H4 (cell line): ENCODE measurements at places on chromosomes 16 and 17.

GRCh38 chr17:68185820-68186219 is 62.0 kb upstream of the AMZ2 start:
- no peak for DNase-seq

- DNase-seq = peak; percentile 47
These were observed 169.8 kb downstream of the PITPNC1 start for GRCh38 chr17:67546578-67547527.

DNA sequence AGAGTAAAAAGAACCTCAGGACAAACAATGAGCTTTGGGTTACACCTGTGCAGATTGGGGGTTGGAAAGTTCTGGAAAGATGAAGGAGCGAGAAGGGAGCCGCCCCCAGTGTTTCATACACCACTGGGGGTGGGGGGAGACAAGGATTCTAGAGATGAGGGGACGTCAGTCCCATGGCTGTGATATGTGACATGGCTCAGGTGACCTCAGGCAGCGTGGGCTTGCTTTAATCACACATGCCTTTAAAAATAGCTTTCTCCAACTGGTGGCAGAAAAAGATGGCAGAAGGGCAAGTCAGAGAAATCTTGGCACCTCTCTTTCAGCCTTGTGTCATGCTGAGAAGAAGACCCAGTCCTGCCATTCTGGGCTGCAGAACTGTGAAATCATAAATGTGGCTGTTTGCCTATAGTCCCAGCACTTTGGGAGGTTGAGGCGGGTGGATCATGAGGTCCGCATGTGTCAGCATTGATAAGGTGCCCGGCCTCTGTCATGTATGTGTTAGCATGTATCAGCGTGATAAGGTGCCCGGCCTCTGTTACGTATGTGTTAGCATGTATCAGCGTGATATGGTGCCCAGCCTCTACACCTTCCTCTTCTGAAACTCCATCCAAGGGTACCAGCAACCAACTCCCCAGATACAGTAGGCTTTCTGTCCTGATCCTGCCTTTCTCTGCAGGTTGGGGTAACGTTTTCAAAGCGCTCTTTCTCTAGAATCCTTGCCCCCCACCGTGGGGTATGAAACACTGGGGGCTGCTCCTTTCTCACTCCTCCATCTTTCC is 25.0 kb downstream of the WIPI1 start:
- no peak for DNase-seq

GRCh38 chr16:20104563-20105183 is 31.0 kb upstream of the GPR139 start:
- no peak for DNase-seq

GRCh38 chr16:66475232-66475631 is 48.1 kb downstream of the BEAN1 start:
- DNase-seq = no peak

GRCh38 chr16:17370223-17370707 is 100.5 kb downstream of the XYLT1 start:
- DNase-seq = no peak

DNA sequence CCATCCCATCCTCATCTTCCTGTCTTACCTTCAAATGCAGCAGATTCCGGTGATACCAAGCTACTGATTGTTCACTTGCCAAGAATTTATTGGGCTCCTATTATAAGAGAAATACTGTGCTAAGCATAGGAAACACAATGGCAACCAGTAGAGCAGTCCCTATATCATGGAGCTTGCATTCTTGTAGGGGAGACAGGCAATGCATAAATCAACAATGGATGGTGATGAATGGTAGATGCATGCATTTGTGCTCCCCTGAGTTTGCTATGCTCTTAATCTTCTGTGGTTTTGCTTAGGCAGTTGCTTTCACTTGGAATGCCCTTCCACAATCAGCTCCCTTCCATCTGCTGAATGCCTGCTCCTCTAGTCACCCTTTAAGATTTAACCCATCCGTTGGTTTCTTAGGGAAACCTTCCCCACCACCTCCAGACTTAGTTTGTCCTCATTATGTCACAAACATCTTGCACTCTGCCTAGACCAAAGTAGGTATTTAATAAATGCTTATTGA is 200.2 kb upstream of the TOX3 start:
- no peak for DNase-seq

- DNase-seq = no peak
These were observed 14.6 kb downstream of the RGS11 start for GRCh38 chr16:261031-261691.

DNA sequence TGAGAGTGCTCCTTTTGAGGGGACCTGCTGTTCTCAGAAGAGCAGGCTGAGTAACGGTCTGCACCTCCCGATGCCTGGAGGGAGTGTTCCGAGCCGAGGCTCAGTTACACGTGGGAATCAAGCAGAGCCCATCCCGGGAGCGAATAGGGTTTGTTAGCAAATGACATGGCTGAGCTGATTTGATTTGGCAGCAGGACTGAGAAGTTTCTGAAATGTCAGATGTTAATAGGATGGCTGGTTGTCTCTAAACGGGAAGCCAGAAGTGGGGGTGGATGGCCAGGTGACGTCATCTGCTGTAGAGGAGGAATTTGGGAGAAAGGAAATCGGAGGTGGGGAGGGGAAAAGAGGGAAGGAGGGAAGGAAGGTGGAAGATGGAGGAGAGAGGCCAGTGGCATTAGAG is 128.0 kb downstream of the RAP1GAP2 start:
- DNase-seq = no peak

- no peak for DNase-seq
These were observed 20.1 kb upstream of the MYH13 start for GRCh38 chr17:10392880-10393279.

DNA sequence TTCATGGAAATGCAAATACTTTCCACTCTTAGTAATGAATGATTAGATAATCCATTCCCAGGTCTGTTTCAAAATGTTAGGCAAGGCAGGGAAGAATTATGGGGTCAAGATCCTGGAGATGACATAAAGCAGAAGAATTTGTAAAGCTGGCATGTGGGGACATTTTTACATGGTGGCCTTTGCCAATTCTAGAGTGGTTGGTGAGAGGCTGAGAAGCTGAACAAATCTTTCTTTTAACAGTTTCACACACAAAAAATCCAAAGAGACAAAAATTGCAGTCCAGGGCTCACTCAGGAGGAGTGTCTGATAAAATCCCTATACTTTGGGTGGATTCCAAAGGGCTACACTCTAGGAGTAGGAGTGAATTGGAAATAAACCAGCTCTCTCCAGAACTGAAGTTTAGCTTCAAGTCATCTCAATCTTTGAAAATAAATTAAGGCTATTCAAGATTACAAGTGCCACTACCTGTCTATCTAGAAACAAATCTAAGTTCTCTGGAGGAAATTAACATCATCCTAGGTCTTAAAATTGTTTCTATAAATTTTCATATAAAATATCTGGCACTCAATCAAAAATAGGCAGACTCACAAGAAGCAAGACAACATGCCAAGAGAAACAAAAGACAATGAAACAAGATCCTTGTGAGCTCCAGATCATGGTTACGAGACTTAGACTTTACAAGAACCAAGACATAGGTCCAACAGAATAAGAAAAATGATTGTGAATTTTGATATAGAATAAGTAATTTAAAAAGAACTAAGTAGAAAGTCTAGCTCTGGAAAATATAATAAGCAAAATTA is 113.0 kb upstream of the AXIN2 start:
- no peak for DNase-seq

GRCh38 chr16:4936181-4936990 is 562 bp downstream of the PPL start:
- DNase-seq = no peak

GRCh38 chr16:10738231-10739077 is 5.2 kb upstream of the NUBP1 start:
- DNase-seq = peak; percentile 78

GRCh38 chr16:28923652-28924398 is 1.2 kb downstream of the RABEP2 start:
- no peak for DNase-seq

DNA sequence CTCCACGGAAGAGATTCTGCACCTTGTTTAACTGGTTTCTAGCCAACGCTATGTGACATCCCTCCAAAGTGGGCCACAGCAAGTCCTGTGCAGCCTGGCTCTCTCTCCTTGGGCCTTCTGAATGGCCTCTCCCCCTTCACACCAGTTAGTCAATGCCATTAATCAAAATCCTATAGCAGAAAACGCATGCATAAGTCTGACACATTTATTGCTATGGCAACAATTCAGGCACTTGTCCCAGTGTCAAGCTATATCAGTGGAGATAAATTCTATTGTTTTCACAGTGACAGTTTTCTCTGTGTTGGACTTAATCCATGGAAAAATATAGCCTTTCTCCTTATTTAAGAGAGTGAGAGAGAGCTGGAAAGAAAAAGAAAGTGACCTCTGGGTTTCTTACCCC is 87.2 kb upstream of the TOX3 start:
- DNase-seq = no peak

DNA sequence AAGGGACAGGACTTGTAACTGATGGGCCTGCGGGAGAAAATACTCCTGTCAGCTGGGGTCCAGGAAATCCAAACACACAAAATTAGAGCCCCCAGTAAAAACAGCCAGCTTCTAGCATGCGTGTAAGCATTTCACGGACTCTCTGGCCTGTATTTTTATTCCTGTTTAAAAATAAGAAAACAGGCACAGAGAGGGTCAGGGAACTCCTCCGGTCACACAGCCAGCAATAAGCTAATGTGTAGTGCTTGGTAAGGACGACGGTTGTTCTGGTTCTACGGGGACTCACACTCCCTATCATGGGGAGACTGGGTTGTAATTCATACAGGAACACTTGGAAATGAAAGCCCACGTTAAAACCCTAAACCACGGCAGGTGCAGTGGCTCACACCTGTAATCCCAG is 1.5 kb upstream of the TCF25 start:
- DNase-seq = no peak

GRCh38 chr16:58409316-58409973 is 17.2 kb downstream of the GINS3 start:
- DNase-seq = peak; percentile 89

- DNase-seq = no peak
These were observed 4.4 kb upstream of the SOX8 start for GRCh38 chr16:977081-977701.

DNA sequence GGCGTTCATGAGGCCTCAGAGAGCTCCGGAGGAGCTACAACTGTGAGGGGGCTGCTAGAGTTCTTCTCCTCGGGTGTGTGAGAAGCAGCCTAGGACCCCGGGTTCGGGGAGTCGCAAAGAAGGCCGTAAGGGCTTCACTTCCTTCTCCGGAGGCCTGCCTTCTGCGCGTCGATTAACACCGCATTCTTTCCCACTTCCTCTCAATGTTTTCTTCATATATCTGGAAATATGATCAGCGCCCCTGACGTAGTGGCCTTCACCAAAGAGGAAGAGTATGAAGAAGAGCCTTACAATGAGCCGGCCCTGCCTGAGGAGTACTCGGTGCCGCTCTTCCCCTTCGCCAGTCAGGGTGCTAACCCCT is 449 bp downstream of the SMCR8 start:
- no peak for DNase-seq

DNA sequence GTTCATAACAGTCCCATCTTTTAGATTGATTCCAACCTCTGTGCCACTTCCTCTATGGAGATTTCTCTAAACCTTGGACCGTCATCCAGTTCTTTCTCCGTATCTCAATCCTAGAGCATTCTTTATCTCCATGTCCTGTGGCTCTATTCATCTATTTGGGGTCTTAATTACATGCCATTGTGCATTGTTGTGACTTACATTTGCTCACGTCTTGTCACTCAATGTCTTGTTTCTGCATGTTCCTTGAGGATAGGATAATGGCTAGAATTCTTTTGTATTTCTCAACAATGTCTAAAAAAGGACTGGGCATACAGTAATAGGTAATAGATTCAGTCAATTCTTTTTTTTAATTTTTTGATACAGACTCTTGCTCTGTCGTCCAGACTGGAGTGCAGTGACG is 50.2 kb downstream of the ARSG start:
- no peak for DNase-seq

DNA sequence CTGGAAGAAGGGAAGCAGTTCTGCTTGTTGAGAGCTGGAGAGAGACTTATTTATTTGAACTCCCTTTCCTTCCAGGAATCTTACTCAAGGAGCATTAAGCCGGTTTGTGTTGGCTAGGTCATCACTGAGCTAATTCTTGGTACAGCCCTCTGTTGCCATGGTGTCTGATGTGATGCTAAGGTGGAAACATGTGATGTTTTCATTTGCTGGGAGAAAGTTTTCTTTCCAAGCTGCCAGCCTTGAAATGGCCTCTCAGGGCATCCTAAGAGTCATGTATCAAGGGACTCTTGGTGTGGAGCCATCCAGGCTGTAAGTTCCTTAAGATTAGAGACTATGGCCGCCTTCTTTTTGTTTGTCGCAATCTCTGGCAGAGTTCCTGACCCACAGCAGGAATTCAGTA is 4.2 kb downstream of the PSKH1 start:
- DNase-seq = no peak

- no peak for DNase-seq
These were observed 20.1 kb downstream of the GLYR1 start for GRCh38 chr16:4826980-4827379.

DNA sequence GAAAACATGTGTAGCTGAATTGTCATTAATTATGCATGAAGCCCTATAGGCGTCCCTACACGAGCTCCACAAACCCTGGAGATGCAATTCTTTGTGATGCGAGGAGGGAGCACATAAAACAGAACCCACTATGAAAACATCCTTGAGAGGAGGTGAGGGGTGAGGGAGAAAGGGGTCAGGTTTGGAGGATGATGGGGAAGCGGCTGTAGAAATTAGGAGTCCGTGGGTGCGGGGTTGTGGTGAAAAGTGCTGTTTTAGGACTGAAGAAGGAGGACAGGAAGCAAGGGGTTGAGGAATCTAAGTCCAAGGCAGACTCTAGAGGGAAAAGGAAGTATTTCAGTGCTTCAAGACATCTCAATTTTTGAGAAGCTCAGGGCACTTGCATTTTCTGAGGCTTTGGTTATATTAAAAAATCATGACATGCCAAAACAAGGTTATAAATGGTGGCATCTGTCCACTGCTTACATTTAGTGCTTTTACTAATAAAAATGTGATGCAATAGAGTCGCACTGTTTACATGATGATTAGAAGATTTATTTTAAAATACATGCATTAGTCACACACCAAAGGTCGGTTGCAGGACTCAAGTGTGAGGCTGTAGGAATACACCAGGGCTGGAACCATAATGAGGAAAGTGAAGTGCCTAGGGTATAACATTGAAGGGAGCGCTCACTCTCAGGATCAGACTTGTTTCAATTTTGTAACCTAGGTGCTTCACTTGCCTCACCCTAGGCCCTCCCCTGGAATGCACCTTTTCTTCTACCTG is 379.5 kb downstream of the HS3ST4 start:
- no peak for DNase-seq

DNA sequence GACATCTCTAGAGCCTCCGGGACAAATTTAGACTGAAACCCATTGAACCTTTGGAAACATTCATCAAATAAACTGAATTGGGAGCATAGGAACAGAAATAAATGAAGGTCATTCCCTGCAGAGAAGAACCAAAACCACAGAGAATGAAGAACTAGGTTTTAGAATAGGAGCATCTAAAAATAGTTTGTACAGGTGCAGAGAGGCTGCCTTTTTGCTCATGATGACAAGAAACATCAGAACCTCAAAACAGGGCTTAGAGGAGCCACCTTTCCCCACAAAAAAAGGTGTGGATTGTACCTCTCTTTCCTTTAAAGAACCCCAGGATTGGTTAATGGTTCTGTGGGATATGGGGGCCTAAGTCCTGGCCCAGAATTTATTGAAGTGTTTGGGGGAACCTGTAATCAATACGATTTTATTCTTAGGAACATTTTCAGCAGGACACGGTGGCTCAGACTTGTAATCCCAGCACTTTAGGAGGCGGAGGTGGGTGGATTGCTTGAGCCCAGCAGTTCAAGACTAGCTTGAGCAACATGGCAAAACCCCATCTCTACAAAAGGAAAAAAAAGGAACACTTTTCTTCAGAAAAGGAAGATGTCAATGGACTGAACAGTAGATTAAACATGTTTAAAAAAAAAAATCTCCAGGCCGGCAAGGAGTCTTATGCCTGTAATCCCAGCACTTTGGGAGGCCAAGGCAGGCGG is 37.7 kb upstream of the SLC47A1 start:
- DNase-seq = no peak
